AML-193 (cell line): ENCODE measurements at places on chromosomes 2 and 18.

DNA sequence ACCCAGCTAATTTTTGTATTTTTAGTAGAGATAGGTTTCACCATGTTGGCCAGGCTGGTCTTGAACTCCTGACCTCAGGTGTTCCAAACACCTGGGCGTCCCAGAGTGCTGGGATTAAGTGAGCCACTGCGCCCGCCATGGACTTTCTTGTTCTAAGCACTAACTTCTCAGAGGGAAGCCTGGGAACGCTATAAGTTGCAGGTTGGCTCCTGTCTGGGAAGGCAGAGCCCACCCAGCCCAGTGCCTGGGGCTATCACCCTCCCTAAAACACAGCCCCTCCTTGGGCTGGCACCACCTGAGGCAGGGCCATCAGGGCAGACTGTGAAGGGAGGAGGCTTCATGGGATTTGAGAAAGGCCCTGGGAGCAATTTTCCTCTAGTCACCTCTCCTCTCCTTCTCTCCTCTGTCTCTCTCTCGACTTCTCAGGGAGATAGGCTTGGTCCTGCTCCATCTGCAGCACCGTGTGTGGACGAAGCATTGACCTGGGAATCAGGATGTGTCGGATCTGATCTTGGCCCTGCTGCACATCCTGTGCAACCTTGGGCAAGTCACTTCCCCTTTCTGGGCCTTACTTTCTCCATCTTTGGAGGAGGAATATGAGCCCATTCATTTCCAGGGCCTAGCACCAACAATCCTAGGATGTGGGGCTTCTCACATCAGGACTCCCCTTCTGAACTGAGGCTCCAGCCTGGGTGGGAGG lies 10.9 kb downstream of the PSD4 start:
- no peak for DNase-seq

DNA sequence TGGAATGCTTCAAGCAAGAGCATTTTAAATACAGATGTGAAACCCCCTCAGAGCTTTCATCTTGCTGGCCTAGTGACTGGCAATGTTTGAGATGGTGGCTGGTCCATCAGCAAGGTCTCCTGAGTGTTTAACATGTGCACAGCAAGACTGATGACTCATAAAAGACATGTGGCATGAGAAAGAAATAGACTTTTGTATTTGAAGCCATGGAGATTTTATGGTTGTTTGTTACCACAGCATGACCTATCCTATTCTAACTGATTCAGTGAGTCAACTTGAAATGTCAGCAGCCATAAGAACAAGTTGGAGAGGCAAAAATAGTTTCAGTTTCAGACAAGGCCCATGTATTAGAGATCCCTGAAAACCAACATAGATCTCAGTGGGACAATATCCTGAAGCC lies 154.7 kb upstream of the LYPD1 start:
- no peak for DNase-seq

- no peak for DNase-seq
Observed at GRCh38 chr18:9095297-9096006, 7.0 kb upstream of the NDUFV2 start.

DNA sequence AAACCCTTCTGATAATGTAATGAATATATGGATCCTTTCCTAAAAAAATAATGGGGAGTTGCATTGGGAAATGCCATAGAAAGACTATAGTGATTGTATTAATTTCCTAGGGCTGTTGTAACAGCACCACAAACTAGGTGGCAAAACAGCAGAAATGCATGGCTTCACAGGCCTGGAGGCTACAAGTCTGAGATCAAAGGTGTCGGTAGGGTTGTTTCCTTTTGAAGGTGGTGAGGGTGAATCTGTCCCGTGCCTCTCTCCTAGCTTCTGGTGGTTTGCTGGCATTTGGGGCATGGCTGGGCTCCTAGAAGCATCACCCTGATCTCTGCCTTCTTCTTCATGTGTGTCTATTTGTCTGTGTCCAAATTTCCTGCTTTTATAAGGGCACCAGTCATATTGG lies 149.7 kb downstream of the INHBB start:
- DNase-seq, result no peak

DNA sequence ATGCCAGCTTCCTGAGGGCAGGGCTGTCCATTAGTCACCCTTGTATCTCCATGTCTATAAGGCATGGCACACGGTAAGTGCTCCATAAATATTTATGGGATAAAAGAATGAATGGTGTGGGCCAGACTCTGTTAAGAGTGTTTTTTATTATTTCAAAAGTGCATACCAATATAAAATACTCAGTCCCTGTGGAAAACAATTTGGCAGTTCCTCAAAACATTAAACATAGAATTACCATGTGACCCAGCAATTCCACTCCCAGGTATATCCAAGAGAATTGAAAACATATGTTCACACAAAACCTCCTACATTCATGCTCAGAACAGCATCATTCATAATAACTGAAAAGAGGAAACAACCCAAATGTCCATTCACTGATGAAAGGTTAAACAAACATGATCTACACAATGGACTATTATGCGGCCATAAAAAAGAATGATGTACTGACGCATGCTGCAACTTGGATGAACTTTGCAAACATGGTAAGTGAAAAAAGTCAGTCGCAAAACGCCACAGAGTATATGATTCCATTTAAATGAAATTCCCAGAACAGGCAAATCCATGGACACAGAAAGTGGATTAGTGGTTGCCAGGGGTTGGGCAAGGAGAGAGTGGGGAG lies 69.1 kb upstream of the TCF7L1 start:
- DNase-seq, result no peak

DNA sequence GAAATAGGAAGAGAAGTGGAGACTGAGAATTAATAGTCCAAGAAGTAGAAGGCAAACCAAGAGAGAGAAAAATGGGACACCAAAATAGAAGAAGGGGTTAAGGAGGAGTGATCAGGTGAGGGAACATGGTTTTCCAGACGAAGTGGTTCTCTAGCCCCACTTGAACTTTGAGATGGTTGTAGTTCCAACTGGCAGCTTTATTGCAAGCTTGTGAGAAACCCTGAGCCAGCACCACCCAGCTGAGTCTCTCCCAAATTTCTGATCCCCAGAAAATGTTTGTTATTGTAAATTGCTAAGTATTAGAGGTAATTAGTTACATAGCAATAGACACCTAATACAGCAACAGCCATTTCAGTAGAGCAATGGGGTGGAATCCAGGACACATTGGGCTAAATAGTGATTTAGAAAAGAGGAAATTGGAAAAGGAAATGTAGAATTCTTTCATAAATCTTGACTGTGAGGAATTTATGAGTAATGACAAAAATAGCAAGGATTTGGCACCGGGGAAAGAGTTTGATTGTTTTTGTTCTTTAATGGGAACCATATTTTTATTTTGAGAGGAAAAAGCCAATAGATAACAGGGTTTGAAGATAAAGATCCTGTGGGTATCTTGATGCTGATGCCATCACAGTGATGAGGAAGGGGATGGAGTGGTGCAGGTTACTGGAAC lies 62.1 kb upstream of the XDH start:
- no peak for DNase-seq

GRCh38 chr2:231643495-231643888 lies 50.8 kb downstream of the TEX44 start:
- no peak for DNase-seq
